ENCODE measurements at places on chromosomes 3 and 15.

GRCh38 chr15:33675246-33675645, 293.1 kb upstream of the CHRM5 start:
- peak; percentile 33 for DNase-seq

DNA sequence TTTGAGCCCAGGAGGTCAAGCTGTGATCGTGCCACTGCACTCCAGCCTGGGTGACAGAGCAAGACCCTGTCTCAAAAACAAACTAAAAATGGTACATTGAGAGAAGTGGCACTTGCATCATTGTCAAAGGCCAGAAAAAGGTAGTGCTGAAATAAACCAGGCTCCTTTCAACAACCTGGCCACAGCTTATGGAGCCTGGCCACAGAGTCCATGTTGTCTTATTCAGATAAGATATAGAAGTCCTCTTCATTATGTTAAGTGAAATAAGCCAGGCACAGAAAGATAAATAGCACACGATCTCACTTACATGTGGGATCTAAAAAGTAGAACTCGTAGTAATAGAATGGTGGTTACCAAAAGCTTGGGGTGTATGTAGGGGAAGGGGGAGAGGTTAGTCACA, 34.8 kb downstream of the EMC4 start:
- no peak for DNase-seq

- DNase-seq, result no peak
These were observed 26.4 kb upstream of the TSPAN3 start for GRCh38 chr15:77097248-77097721.

DNA sequence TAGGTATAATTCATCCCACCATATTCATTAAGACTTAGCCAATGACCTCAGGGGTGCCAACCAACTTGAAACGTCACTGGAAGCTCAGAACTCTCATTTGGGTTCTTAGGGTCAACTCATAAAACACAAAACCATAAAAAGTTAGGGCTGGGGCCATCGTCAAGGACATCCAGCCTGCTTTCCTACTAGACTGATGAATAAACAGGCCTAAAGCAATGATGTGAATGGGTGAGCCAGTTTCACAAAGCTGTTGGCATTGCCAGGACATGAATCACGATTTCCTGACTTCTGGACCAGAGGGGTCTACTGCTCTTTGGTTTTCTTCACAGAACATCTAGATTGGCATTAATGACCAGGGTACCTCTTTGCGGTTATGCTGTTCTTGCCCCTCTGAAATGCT, 64.7 kb downstream of the EOMES start:
- no peak for DNase-seq

- no peak for DNase-seq
These were observed 38.7 kb upstream of the SKOR1 start for GRCh38 chr15:67786646-67787045.

DNA sequence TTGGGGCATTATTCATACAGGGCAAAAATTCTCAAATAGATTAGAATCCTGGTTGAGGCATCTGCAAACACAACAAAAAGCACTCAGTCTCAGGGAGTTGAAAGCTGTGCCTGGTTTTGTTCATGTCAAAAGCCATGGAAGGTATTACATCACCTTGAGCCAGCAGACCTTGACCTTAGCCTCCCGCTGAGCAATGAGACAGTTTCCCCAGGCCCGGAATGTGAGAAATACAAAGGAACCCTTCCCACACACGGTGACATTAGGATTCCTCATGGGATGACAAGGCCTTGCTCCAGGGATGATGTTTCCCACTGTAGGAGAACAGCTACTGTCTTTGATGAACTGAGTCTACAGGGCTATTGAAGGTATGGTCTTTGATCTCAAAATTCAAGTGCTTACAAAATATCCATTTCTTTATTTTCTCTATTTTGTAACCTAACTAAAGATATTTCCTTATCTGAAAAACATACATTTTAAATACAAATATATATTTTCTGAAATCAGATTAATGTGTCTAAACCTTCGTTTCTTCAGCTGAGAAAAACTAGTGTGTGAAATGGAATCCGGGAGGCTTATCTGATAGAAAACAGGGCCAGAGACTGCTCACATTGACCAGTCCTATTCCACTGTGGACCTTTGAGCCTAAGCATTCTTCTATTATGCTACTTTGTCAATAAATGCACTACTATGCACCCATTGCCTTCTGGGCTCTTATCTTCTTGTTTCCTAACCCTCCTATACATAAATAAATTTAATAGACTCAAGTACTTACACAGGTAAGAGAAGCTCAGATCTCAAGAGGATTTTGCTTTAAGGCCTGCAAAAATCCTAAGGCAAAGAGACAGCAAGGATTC, 298.2 kb downstream of the KBTBD8 start:
- no peak for DNase-seq

GRCh38 chr15:70071799-70072198, 25.9 kb downstream of the TLE3 start:
- DNase-seq, result no peak

- DNase-seq, result no peak
These were observed 253.6 kb upstream of the MRPL3 start for GRCh38 chr3:131756405-131756804.

- DNase-seq, result no peak
These were observed 7.8 kb upstream of the ACSBG1 start for GRCh38 chr15:78242128-78242527.

GRCh38 chr15:90184786-90185704, 16.1 kb upstream of the SEMA4B start:
- DNase-seq, result peak; percentile 44

- DNase-seq, result no peak
These were observed 76.8 kb downstream of the ZPLD1 start for GRCh38 chr3:102511639-102512038.

Measured in CD4-positive, CD25-positive, alpha-beta regulatory T cell (primary cell).